HepG2 (cell line): ENCODE measurements at places on chromosomes 5 and 9.

- no peak for DNase-seq
Measured at GRCh38 chr5:137148655-137149054, 350.5 kb downstream of the SPOCK1 start.

- no peak for DNase-seq
Measured at GRCh38 chr5:176810081-176810597, at the start of gene UNC5A. TSS of gene UNC5A (plus strand) at chr5:176810559. CDS start at chr5:176810751, 192 bp downstream.

GRCh38 chr5:1782385-1783215, 17.0 kb downstream of the MRPL36 start:
- DNase-seq, result no peak

- DNase-seq, result no peak
Measured at GRCh38 chr9:112546149-112547012, 59.8 kb downstream of the KIAA1958 start.

GRCh38 chr5:146894753-146895521, 16.4 kb upstream of the PPP2R2B start:
- DNase-seq, result no peak

- DNase-seq, result no peak
Measured at GRCh38 chr5:61746831-61747575, 414.9 kb downstream of the ZSWIM6 start.

GRCh38 chr5:93307557-93307956, 273.5 kb downstream of the NR2F1-AS1 start:
- DNase-seq, result no peak

- no peak for DNase-seq
Measured at GRCh38 chr9:72333709-72334108, 31.3 kb downstream of the ZFAND5 start.

DNA sequence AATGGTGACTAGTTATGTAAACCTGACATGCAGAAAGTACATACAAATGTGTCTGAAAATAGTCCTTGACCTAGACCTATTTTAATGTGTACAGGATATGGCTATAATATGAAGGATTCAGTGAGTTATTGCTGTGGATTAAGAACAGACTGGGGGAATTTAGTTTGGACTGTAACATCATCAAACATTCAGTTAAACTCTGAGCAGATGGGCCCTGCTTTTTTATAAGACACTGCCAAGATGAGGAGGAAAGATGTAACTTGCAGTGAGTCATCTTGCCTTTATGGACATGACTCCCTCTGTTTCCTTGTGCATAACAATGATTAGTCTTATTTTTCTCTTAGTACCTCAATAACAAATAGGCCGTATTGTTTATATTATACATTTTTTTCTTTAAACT, 12.2 kb downstream of the PPP3R2 start:
- DNase-seq, result no peak

GRCh38 chr5:33258553-33258952, 182.2 kb upstream of the TARS1 start:
- DNase-seq, result no peak

DNA sequence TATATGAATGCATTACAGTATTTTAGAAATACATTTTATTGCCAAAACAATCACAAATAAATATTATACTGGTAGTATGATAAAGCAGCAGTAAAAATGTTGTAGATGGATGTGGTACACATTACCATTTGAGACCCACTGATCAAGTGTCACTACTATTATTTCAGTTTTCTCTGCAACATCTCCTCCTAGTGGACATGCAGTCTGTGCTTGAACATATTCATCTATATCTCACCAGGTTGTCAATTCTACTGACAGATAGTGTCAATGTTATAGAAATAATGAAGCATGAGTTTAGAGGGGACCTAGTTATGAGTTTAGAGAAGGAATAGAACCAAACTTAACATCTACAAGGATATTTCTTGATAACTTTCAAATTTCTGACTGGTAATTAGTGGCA, 39.2 kb upstream of the ELOVL7 start:
- DNase-seq, result peak; percentile 29

DNA sequence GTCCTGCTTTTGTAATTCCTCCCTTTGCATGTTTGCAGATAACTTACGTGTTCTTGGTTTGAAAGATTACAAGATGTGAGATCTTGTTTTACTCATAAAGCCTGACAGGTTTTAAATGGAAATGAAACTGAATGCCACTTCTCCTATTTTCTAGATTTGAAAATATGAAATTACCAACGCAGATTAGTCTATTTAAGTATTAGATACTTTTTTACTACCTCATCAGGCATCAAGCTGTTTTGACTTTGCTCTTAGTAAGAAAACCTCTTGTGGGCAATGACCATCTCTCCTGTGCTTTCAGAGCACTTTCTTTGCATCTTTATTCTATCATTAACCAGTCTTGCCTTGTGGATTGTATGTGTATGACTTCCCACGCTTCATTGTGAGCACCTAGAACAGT, 3.5 kb downstream of the DMXL1 start:
- DNase-seq, result no peak

GRCh38 chr9:14327036-14327435, 13.1 kb upstream of the NFIB start:
- DNase-seq, result no peak

- no peak for DNase-seq
Measured at GRCh38 chr5:170223906-170224305, 8.9 kb upstream of the C5orf58 start.

DNA sequence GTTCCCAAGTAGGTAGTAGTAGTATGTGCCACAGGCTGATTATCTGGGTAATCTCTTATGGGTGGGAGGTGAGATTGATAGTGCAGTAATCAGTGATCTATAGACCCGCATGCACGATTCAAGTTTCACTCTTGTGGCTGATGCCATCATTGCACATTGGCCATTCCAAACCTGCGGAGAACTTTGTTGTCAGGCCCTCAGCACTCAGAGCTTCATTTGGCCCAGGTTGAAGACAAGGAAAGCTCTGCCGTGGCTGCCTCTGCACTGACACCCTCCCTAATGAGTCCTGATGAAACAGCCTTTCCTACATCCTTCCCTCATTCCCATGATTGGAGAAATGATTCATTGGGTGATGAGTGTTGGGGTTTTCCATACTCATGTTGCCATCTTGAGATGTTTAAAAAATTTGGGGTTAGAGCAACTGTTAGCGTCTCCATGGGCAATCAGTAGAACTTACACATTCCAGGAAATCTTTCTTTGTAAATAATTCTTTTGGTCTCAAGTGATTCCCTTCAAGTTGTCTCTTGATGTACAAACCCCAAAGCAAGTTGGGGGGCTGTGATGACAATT, 22.9 kb downstream of the PROP1 start:
- DNase-seq, result no peak

GRCh38 chr5:41722359-41722950, 147.8 kb downstream of the OXCT1 start:
- no peak for DNase-seq

DNA sequence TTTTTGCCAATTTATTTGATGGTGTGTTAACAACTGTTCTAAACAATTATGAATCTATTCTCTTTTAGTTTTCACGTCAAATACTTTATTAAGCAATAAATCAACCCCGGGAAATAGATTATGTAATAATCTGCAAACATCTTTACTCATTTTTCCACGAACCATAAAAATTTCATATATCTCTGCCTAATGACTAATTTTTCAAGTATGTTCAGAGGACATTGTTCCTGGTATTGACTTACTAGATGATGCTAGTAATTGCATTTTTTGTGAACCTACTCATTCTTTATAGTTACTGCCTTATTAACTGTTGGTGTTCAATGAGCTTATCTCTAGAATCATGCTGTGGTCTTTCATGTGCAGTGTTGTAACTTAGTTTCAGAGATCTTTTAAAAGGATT, 41.0 kb upstream of the FBN2 start:
- no peak for DNase-seq

DNA sequence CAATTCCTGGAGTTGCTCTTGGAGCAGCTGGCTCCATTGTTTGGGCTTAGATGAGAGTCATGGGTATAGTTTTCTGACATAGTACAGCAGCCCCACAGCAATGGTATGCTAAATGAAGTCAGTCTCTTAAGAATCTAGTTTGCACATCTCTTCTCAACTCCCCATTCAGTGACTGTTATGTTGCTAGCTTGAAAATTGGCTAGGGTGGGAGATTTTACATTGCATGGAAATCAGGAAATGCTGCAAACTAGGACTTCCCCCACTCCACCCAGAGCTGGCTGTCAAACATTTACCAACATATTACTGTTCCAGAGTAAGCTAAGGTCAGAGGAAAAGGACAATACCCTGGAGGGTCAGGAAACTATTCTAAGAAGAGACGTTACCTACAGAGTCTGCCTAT, 17.6 kb upstream of the FCHO2 start:
- DNase-seq, result no peak

- peak; percentile 48 for DNase-seq
Measured at GRCh38 chr9:123081824-123082223, 48.4 kb downstream of the GPR21 start.

DNA sequence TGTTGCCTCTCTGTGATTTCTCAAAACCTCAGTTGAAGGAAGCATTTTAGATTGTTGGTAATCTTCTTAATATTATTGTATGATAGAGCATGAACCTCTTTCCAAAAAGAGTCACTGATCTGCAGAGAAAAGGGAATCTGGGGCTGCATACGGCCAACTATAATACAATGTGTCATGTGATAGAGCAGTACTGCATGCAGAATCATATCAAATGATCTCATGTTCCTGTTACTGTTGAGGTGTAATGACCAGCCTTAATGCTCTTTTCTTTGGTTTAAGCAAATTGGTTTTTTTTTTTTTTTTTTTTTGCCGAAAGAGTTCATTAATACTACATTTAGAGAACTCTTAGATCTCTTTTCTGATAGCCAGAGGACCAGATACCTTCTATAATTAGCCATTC, 12.9 kb upstream of the MSMP start:
- no peak for DNase-seq

DNA sequence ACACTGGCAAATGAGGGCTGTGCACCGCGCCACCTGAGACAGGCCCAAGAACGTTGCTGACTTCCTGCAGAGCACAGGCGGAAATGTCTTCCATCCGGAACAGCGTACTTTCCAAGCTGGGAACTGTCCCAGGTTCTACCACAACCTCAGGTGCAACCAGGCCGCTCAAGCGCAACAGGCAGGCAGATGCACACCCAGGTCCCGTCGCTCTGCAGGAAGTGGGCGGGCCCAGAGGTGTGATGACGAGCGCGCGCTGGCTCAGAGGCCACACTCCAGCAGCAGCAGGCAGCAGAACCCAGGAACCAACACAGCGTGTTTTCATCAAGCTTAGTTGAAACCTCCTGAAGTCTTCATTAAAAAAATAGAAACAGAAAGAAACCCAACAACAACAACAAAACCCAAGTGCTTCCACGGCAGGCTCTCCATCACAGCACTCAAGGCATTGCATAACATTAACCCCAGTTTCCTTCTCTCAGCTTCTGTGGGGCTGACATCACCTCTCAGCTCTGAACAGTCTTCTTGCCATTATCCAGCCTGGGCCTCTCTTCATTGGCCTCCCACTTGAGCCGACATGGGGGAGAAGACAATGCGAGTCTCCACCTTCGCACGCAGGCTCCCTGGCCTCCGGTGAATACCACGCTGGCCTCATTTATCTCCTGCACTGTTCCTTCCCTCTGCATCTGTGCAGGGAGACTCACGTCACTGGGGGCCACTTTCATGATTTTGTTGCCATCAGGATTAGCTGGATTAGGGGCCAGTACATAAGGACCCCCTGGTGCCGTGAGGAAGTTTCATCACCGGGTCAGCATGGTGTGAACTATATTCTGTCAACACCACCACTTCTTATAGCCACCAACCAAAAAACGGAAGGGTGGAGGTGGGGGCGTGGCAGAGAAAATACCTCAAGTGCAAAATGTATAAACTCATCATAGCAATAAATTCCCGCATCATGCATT, 22.1 kb downstream of the PTCH1 start:
- DNase-seq, result no peak
